ENCODE measurements at places on chromosomes 2 and 18. TPM values are rescaled to one million over a fixed set of nuclear protein-coding genes. Genes with fewer than 3 reads are reported as not detected.

MBD1 gene
- total RNA-seq: 83.0 TPM

FAM161A gene
- total RNA-seq: 2.0 TPM

CFC1 gene
- not detected for total RNA-seq

SLC5A7 gene
- total RNA-seq: not detected

GRCh38 chr2:151111599-151112278 is 149.9 kb downstream of the RBM43 start:
- DNase-seq: no peak

- no peak for DNase-seq
Observed at GRCh38 chr18:34126121-34126520, 98.6 kb downstream of the NOL4 start.

DNA sequence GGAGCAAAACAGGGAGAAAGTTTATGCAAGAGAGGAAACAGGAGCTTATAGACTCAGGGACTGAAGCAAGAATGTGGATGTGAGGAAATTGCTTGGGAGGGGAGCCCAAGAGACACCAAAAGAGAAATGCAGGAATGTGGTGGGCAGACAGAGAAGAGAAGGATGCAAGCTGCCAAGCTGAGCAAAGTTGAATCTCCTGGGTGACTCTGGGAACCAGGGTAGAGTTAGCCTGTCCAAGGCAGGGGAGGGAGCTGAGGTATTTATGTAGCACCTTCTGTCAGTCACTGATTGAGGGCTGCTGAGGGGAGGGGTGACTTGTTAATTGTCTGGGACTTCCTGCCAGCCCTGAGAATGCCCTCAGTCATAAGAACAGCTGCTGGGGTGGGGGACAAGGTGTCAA is 464.3 kb downstream of the NBAS start:
- no peak for DNase-seq

- DNase-seq: peak; percentile 68
Observed at GRCh38 chr18:33578518-33579348, 714 bp downstream of the ASXL3 start.

DNA sequence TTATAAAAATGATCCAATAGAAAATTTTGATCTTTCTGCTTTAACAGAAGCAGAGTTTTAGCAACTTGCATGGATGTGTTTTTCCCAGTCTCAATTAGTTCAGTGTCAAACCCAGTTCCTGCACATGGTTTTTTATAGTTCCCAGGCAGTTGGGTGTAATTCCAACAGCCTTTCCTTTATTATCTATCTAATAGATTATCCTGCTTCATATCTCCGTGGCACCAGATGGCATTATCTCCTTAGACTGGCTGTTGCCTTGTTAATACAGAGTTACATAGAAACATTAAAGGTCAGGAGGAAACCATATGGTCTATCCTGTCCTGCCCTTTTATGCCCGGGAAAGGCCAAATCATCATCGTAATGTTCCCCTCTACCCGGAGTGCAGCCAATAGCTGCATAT is 400.9 kb upstream of the SMIM21 start:
- DNase-seq: no peak

GRCh38 chr18:3799515-3799914 is 349.5 kb downstream of the TGIF1 start:
- DNase-seq: no peak

DNA sequence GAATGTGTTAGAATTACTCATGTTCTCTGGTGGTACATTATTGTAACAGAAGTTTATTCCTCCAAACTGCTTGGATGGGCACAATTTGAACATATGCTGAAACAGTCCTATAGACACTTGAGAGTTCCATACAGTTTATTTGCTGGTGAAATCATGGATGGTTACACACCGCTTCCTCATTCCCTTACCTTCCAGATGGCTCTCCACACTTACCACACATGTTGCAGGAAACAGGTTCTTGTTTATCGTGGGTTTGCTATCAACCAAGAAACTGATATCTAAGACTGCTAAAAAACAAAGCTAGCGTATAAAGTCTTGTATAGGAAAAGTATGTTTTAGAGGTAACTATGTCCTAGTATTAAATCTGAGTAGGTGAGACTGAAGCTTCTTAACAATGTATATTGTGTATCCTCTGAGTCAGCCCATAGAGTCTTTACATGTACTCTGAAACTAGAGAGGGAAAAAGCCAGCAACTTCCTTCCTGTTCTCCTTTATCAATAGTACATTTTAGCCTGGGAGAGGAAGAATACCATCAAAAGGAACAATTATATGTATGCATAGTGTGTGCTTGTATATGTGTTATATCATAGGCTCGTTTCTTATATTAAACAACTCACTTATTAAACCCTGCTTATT is 313.1 kb downstream of the PLCL1 start:
- DNase-seq: no peak

DNA sequence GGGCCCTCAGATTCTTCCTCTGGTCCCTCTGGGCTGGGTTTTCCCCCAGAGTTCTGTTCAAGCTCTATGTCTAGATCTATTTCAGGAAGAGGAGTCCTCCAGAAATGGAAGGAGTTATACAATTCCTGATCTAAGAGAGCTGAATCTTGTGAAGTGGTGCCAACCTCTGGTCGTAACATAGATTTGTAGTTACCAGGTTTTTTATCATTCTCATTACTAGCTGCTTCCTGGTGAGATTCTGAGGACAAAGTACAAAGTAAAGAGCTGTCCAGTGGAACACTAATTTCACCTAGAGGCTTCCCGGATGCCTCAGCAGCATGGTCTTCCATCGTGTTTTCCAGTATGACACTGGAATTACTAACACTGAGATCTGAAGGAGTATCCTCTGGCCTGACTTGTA is 44.1 kb downstream of the PPP4R1 start:
- no peak for DNase-seq

GRCh38 chr2:54871457-54872107 is 148.1 kb downstream of the EML6 start:
- DNase-seq: no peak
